Right cardiac atrium (tissue), 5 donors: ENCODE measurements at places on chromosomes 6 and 20. TPM values are rescaled to one million over a fixed set of nuclear protein-coding genes. Genes with fewer than 3 reads are reported as not detected.

- no peak for DNase-seq
These were observed 1261.9 kb upstream of the CITED2 start for GRCh38 chr6:140636271-140636907.

GRCh38 chr20:5143851-5144250 lies 17.0 kb downstream of the CDS2 start:
- no peak for DNase-seq

- no peak for DNase-seq
These were observed 57.5 kb upstream of the TMEM181 start for GRCh38 chr6:158502263-158502950.

DNA sequence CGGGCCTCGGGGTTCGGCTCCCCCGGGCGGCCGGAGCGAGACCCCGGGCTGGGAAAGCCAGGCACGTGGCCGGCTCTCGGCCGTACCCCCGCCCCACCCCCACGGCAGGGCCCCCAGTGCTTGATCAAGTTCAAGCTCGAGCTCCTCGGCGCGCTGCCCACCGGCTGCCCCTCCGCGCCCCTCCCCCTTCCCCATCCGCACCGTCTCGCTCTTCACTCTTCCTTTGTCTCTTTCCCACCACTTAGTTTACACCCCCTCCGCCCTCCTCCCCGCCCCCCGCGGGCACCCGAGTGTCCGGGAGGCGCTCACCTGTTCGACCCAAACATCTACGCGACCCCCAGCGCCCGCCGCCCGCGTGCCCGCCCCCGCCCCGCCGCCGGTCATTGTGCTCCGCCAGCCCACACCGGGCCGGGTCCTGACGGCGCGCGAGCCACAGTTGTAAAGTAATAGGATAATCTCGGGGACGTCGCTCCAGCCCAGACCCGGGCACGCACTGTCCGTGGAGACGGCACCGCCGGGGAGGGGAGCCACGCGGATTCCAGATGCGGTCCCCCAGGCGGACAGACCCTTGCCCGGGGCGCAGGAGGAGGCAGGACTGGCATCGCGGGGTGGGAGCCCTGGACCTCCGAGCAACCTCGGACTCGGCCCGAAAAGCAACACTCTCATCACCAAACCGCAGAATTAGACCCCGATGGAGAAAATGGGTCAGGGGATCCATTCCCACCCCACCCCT lies 100.7 kb downstream of the NOL4L start:
- peak; percentile 64 for DNase-seq

GRCh38 chr6:161676586-161676985 lies 402.7 kb upstream of the AGPAT4 start:
- DNase-seq, result no peak

DNA sequence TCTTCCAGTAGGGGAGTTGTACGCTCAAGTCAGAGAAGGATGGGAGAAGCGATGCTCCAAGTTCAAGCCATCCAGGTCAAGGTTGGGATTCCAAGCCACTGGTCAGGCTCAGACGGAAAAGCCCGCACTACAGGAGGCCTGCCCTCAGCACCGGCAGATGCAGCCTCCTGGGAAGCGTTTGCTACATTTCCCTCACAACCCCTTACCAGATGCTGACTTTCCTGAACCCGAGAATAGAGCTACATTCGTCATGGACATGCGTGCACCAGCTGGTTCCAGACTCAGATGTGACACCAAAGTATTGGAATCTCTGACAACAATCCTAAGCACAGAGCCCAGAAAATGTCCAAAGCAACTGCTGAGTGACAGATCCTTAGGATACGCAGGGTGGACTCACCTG lies 174.8 kb downstream of the SASH1 start:
- DNase-seq, result no peak

DNA sequence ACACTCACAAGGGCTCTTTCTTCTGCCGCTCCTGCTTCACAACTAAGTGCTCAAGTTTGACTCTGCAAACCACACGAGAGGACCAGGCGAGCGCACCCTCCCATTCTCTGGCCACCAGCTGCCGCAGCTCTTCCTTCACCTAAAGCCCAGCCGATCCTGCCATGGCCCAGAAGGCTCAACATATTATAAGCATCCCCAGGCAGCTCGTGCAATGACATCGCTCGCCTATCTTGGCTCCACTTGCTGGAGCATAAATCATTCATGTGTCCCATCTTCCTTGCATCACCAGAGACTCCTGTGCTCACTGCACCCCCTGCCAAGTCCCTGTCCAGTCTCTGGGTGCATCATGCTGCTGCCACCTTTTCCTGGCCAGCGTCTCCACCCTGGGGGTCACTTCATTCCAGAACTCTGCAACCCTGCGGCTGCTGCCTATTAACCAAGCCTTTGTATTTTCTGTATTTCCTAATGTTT lies 59.0 kb downstream of the PSMG4 start:
- DNase-seq, result no peak

DNA sequence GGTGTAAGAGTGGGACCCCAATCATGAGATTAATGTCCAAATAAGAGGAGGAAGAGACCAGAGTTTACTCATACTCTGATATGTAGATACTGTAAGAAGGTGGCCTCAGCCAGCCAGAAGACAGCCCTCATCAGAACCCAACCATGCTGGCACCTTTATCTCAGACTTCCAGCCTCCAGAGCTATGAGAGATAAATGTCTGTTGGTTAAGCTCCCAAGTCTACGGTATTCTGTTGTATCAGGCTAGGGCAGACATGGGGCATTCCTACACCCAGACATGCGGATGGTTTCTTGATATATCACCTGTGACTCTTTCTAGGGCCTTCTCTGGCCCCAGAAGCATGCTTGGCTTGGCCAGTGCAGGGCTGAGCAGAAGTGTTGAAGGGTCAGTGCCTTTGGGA lies 247.4 kb upstream of the RIN2 start:
- DNase-seq, result no peak

DNA sequence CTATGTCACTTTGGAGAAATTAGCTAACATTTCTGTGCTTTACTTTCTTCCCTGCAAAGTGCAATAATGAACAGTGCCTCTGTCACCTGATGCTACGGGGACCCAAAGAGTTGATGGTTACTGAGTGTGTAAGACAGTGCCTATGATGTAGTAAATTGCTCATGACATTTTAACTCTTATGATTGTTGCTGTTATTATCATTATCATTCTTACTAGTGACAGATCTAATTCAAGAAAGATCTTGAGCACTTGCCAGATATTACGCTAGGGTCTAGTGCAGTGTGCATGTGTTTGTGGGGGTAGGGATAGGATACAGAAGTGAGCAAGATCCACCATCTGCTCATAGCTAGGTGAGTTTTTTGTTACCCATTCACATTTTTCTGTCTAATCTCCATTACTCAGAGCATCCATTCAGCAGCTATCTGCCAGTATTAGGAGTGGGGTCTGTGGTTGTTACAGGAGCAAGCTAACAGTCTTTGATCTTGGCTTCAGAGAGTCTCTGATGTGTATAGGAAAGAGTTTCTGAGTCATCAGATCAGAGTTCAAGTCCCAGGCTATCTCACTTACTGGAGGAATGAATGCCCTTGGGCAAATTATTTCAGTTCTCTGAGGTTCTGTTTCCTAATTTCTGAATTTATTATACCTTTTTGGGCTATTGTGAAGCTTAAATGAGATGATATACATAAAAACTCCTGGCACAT lies 33.1 kb upstream of the DAAM2 start:
- DNase-seq, result no peak

DNA sequence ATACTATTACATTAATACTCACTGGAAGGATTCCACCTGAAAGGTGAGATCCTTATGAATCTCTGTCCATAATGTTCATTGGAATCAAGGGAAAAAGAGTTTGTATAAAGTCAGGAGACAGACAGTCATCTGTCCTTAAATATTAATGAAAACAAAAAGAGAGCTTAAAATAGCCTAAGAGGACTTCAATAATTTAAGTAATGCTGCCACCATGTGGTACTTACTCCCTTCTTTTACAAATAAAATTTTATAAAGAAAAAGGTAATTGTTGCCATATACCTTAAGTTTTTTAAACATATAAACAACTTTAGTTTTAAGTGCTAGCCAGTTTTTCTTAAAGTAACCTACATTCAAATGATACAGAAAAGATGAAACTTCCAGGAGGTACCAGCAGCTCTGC lies 5.1 kb downstream of the BLOC1S5 start:
- no peak for DNase-seq

GRCh38 chr20:35465976-35466375 lies 10.6 kb downstream of the CEP250 start:
- DNase-seq, result no peak

DNA sequence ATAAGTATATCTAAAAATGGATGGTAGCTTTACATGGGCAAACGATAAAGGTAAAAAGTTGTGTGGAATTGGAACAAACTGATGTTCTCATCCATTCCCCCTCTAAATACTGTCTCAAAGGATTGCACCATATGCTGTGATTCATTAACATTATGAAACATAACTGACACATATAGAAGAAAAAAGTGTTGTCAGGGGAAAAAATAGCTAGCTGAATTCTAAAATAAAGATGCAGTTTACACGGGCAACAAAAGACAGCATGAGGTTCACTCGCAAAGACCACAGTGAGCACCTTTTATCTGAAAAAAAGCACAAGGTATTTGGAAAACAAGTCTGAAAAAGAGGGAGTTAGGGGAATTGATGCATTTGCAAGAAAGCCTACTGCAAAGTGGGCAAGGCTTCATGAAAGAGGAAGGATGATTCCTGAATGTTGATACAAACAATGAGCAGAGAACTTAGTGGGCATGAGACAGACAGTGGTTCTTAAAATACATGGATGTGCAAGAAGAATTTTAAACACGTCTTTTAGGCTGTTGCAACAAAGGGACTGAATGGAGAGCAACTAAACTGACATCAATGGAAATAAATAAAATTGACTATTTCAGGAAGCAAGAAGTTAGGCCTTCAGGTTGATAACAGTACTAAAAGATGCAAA lies 280.9 kb downstream of the KIF16B start:
- no peak for DNase-seq

GRCh38 chr6:153092082-153093013 lies 38.7 kb downstream of the RGS17 start:
- DNase-seq, result no peak

DNA sequence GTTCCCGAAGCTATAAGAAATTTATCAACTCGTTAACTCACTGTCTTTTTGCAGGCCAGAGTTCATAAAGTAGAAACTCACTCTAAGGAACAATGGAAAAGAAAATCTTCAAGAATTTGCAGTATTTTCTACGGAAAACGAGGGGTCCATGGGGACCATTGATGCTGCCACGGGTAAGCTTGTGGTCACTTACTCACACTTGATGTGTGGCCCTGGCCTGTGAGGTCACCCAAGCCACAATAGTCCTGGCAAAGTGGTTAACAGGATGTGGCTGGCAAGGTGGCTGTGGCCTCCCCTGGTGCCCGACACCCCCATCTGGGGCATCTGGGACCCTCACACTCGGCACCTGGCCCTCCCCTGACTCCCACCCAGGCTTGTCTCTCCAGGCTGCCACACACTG lies 123.4 kb downstream of the C6orf118 start:
- DNase-seq, result no peak

- DNase-seq, result no peak
These were observed 126.5 kb upstream of the CDYL start for GRCh38 chr6:4649728-4650127.

GRCh38 chr6:42748203-42748898 lies 2.4 kb upstream of the TBCC start:
- no peak for DNase-seq

DNA sequence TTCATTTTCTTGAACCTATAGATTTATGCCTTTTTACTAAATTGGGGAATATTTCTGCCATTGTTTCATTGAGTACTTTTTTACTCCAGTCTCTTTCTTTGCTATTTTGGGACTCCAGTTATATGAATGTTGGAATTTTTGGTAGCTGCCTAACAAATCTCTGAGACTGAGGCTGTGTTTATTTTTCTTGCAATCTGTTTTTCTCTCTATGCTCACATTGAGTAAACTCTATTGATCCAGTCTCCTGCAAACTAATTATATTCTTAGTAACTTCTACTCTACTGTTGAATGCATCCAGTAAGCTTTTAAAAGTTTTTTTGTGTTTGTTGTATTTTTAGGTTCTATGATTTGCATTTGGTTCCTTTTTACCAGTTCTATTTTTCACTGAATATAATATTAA lies 903.4 kb upstream of the GJE1 start:
- no peak for DNase-seq

DNA sequence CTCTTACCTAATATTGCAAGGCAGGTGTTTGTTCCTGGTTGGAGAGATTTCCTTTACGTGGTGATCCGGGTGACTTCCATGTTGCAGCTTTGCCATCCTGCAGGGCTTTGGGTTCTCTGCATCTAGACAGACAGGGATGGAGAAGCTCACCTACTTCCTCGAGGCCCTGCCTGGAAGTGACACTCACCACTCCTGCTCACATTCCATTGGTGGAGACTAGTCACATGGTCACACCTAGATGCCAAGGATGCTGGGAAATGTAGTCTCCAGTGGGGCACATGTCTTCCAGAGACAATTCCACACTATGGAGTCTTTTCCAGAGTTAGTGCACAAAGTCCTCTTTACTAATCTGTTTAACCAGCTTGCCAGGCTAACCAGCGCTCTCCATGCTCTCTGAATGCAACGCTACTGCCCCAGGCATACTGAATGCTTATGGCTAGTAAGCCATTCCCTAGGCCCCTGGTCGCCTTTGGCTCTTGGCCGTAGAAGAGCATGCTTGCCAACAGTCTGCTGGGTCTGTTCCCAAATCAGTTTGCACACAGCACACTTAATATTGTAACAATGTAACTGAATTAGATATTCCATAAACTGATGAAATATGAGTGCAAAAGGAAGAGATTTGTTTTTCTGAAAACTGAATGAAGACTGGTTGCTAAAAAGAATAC lies 6.7 kb upstream of the KCNK15 start:
- peak; percentile 59 for DNase-seq

DNA sequence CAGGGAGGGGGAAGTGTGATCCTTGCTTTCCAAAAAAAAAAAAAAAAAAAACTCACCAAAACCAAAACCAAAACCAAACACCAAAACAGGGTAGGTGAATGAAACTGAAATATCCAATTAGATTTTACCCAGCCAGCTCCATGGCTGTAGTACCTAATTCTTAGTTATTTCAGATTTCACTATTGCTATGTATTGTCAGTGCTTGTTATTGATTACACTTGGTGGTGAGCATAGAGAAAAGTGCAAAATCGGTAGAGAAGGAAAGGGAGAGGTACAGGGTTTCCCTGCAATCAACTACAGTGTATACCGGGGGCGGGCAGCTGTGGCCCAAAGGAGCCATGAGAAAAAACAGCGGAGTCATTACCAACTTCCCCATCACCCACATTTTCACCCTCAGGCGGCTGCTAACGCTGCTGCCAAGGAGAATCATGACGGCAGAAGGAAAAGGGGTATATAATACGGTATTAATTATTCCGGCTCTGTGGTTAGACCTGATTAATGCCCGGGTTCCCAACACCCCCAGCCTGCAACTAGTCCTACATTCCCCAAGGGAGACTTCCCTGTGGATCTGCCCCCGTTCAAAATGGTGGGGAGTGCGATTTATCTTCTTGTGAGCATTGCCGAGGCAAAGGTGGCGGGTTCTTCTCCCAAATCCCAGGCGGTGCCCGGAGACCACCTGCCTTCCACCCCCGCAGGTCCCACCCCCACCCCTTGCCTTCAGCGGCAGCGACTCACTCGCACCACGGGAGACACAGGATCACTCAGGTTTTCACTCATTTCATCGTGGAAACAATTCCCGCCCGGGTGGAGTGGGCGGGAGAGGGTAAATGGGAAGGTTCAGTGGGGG lies at the start of gene C6orf62:
Gene C6orf62, minus strand, starts transcription at position 30 of the 847 bp plus-strand sequence. CDS start 486 bp downstream, outside the sequence.
- DNase-seq, result peak; percentile 59

The DNAH8 gene
- not detected for total RNA-seq

The HDGFL1 gene
- not detected for total RNA-seq

The PI16 gene
- total RNA-seq, result 48.4 TPM

The TCF21 gene
- 12.8 TPM for total RNA-seq

The VSX1 gene
- 0.44 TPM for total RNA-seq

The GHRH gene
- total RNA-seq, result 23.5 TPM

The SAPCD1 gene
- total RNA-seq, result not detected

The PTPN1 gene
- 25.6 TPM for total RNA-seq

The LZTS3 gene
- total RNA-seq, result 26.9 TPM

The ZSCAN23 gene
- 2.9 TPM for total RNA-seq

The CBFA2T2 gene
- total RNA-seq, result 13.9 TPM
